ENCODE measurements at places on chromosomes 13 and 19. TPM values are rescaled to one million over a fixed set of nuclear protein-coding genes. Genes with fewer than 3 reads are reported as not detected.

The IL17D gene
- 6.9 TPM for total RNA-seq

The TUBB4A gene
- total RNA-seq, result not detected

The ACTMAP gene
- 2.2 TPM for total RNA-seq

The SLC1A6 gene
- not detected for total RNA-seq

The ATP8A2 gene
- total RNA-seq, result 0.62 TPM

The ZNF700 gene
- total RNA-seq, result 7.4 TPM

The ZNF235 gene
- total RNA-seq, result 6.3 TPM

The VN1R4 gene
- total RNA-seq, result not detected

The ANGPTL8 gene
- total RNA-seq, result not detected

Data from myocyte (in vitro differentiated cells).